ENCODE measurements at places on chromosomes 7 and 10.

- no peak for DNase-seq
Measured at GRCh38 chr7:134844200-134844599, 64.8 kb downstream of the CALD1 start.

DNA sequence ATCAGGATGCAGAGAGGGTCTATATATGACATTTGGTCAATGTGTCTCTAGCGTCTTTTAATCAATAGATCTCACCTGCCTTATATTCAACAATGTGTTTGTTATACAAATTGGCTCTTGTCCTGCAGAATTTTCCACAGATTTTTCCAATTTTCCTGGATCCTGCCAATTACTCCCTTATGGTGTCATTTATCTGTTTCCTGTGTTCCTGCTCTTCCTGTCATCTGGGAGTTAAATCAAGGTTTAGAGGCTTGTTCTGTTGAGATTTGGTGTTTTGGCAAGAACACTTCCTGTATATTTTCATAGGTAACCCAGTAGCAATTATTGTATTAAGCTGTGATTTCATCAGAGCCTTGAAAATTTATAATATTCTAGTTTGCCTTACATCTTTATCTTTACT, 8.8 kb upstream of the C10orf71 start:
- no peak for DNase-seq

GRCh38 chr10:121687095-121687813, 89.0 kb upstream of the FGFR2 start:
- DNase-seq, result peak; percentile 47

DNA sequence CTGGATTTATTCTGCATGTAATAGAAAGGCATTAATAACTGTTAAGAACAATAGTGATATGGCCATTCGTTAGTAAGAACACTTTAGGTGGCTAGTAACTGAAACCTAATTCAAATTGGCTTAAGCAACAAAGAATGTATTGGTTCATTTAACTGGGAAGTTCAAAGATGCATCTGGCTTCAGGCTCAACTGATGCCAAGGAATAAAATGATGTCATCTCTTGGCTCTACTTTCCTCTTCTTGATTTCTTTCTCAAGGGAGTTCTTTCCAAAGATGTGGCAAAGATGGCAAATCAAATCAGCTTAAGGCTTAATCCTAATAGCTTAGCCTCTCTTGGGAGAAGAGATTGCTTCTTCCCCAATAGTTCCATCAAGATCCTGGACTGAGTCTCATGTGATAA, 51.6 kb downstream of the PIK3CG start:
- DNase-seq, result no peak

GRCh38 chr7:5284304-5285281, 1.9 kb downstream of the SLC29A4 start:
- no peak for DNase-seq

GRCh38 chr10:102452672-102453340, 1.5 kb upstream of the C10orf95 start:
- no peak for DNase-seq

DNA sequence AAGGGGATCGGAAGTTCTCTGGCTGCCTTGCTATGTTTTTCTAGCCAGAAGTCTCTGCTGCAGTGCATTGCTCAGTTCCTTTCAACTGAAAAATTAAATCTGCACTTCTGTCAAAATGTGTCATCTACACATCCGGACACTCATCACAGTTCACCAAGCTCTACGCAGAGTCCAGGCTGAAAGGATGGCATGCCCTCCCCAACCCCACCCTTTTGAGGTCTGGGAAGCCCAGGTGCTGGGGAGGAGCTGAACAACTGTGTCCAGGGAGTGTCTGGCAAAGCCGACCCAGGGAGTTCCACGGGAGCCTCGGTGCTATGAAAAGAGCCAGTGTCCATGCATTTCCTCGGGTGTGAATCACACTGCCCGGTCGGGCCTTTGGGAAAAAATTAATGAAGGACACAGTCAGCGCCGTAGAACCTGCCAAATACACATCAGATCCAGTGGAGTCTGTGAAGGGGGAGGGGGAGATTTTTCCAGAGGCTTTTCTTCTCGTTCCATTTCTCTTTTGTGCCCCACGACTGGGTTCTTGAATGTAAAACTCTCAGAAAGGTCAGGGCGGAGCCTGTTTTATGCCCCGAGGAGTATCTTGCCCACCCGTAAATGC, 757 bp upstream of the PALS2 start:
- DNase-seq, result no peak

DNA sequence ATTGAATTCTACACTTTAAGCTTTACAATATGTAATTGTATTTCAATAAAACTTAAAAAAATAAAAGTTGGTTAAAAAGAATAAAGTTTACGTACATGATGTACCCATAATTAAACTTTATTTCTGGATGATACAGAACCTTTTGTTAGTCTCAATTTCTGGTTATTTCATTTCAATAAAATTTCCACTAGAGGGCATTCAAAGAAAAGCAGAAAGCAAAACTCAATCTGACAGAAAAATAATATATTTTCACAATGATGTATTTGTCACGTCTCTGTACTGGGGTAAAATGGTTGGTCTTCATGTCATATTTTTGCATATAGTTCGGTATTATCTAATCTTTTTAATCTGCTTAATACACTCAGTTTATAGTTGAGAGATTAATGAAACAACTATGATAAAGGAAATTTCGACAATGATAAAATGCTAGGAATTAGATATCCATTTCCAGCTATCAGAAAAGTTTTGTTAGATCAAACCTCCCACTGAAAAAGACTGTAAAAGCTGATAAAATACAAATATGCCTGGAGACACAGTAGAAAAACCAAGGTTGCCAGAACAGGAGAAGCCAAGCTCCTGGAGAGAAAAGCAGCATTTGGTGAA, 27.4 kb downstream of the ASZ1 start:
- no peak for DNase-seq

Data from LNCaP clone FGC (cell line).